ENCODE measurements at places on chromosomes 11 and 22. TPM values are rescaled to one million over a fixed set of nuclear protein-coding genes. Genes with fewer than 3 reads are reported as not detected.
A peak's percentile ranks its signal among the peaks of the same experiment; 100 is the strongest.

Gene SHANK3
- 26.1 TPM for polyA plus RNA-seq

GRCh38 chr11:60835534-60835846 is 6.4 kb upstream of the CCDC86 start:
- H3K27ac ChIP-seq, result peak overlapping the region; percentile 92
- H3K4me1 ChIP-seq, result peaks cover 24% of the 10 kb centered on the region
- H3K27me3 ChIP-seq, result no peaks in the 10 kb centered on the region
- DNase-seq, result peak; percentile 83

GRCh38 chr11:96361778-96362177 is 18.8 kb upstream of the MAML2 start:
- H3K27ac ChIP-seq, result no peak overlapping the region
- DNase-seq, result no peak
- H3K27me3 ChIP-seq, result no peaks in the 10 kb centered on the region
- H3K4me1 ChIP-seq, result no peaks in the 10 kb centered on the region

GRCh38 chr11:62372871-62373270 is 35.6 kb downstream of the ASRGL1 start:
- no peak overlapping the region for H3K27ac ChIP-seq
- H3K4me3 ChIP-seq, result no peak overlapping the region
- H3K4me1 ChIP-seq, result no peaks in the 10 kb centered on the region
- no peaks in the 10 kb centered on the region for H3K27me3 ChIP-seq
- no peak for DNase-seq

Gene OR5M8
- not detected for polyA plus RNA-seq

DNA sequence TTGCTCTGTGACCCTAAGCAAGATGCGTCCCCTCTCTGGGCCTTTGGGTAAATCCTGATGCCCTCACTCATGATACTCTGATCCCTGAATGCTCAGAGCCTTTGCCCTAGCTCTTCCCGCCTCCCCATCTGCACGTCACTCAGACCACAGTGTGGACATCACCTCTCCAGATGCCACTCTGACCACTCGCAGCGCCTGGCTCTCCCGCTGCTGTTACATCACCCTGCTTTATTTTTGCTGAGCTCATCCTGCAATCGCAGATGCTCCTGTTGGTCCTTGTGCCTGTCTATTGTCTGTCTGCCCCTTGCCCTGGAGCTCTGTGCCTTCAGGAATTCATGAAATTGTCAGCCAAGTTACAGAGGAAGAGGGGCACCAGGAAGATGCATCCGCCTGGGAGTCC is 5.5 kb downstream of the OSM start:
- no peak overlapping the region for H3K27ac ChIP-seq
- H3K4me3 ChIP-seq, result no peak overlapping the region
- H3K36me3 ChIP-seq, result no peaks in the 10 kb centered on the region
- H3K4me1 ChIP-seq, result peaks cover 8% of the 10 kb centered on the region
- H3K27me3 ChIP-seq, result no peaks in the 10 kb centered on the region

- no peak overlapping the region for H3K4me3 ChIP-seq
- no peaks in the 10 kb centered on the region for H3K4me1 ChIP-seq
- no peak for DNase-seq
- H3K36me3 ChIP-seq, result no peaks in the 10 kb centered on the region
- peaks cover 2% of the 10 kb centered on the region for H3K27me3 ChIP-seq
Measured at GRCh38 chr22:42475122-42475521, 42.9 kb upstream of the NFAM1 start.

Measured in endothelial cell of umbilical vein (primary cell).